Transverse colon (tissue), 4 donors: ENCODE measurements at places on chromosomes 5 and 9. TPM values are rescaled to one million over a fixed set of nuclear protein-coding genes. Genes with fewer than 3 reads are reported as not detected.
A peak's percentile ranks its signal among the peaks of the same experiment; 100 is the strongest.

DNA sequence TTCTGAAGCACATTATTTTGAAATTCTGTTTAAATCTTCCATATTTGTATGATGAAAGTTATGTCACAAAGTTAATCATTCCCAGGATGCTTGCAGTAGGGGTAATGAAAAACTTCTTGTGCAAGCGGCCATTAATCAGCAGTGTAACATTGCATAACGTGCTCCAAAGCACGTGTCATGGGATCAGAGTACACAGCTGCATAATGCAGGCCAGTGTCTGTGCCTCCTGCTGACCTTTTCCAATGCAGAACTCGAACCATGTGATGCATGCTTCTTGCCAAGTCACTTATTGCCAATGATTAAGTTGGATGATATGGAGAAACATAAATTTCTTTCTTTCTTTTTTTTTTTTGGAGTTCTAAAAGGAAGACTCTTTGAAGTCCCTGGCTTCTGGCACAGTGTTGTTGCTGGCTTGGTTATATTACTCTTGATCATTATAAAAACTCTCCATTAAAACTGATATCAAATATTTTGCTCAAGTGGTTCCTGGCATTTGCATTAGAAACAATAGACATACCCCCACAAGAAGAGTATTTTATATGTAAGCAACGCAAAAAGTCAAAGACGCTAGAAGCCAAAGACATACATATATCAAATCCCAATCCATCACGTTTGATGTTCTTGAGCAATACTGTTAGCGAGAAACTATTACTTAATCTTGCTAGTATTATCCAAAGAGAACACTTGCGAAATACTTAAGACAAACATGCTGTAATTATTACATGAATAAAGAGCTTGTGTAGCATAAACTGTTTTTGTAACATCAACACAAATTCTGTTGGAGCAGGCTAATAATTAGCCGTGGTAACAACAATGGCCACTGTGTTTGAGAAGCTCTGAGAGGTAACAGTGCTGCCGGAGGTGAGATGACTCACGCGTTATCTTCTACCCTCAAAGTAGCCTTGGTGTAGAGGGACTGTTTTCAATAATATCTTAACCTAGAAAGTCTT, 164.2 kb downstream of the AUH start:
- H3K36me3 ChIP-seq, result no peaks in the 10 kb centered on the region
- H3K27me3 ChIP-seq, result no peaks in the 10 kb centered on the region
- peak overlapping the region; percentile 97 for H3K27ac ChIP-seq
- H3K4me3 ChIP-seq, result no peak overlapping the region

- no peak overlapping the region for H3K4me3 ChIP-seq
- H3K36me3 ChIP-seq, result no peaks in the 10 kb centered on the region
- H3K27ac ChIP-seq, result no peak overlapping the region
- DNase-seq, result no peak
Observed at GRCh38 chr9:125984461-125984860, 237.3 kb downstream of the PBX3 start.

Gene ST8SIA4
- total RNA-seq, result 0.37 TPM

Gene AGXT2
- not detected for total RNA-seq

GRCh38 chr9:16715404-16715803, 155.1 kb downstream of the BNC2 start:
- no peak overlapping the region for H3K4me3 ChIP-seq
- H3K27me3 ChIP-seq, result no peaks in the 10 kb centered on the region
- H3K36me3 ChIP-seq, result no peaks in the 10 kb centered on the region

DNA sequence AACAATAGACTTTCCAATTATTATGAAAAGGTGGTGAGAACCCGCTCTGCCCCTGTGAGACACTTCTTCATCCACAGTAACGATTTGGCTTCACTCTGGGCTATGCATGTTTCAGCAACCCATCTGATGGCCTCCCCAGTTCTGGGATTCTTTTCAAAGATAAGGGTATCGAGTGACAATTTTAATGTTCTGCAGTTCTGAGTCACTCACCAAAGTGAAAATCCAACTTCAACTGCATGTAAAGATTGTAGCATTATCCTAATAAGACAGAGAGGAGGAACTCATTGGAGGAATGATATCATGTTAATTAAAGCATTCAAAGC, 1078.3 kb upstream of the SEMA6A start:
- H3K27me3 ChIP-seq, result no peaks in the 10 kb centered on the region
- no peaks in the 10 kb centered on the region for H3K4me1 ChIP-seq
- H3K27ac ChIP-seq, result no peak overlapping the region

DNA sequence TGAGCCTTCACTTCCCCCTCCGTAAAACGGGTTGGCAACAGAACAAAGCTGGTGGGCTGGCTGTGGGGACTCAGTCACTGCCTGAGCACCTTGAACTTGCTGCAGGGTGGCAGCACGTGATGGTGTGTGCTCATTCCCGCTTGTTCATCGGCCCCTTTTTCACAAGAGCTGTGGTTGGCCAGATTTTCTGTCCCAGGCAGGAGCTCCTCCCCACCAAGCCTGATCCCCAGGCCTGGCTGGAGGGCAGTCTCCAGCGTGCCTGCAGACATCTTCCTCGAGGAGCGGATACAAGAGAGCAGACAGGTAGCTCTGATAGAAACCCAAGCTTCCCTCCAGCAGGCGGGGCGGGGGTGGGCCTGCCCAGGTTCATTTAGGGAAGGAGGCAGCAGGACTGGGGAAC, 61.9 kb upstream of the ORM1 start:
- no peaks in the 10 kb centered on the region for H3K4me1 ChIP-seq
- no peak overlapping the region for H3K4me3 ChIP-seq
- DNase-seq, result no peak
- H3K27me3 ChIP-seq, result no peaks in the 10 kb centered on the region
- no peak overlapping the region for H3K27ac ChIP-seq
- no peaks in the 10 kb centered on the region for H3K36me3 ChIP-seq

DNA sequence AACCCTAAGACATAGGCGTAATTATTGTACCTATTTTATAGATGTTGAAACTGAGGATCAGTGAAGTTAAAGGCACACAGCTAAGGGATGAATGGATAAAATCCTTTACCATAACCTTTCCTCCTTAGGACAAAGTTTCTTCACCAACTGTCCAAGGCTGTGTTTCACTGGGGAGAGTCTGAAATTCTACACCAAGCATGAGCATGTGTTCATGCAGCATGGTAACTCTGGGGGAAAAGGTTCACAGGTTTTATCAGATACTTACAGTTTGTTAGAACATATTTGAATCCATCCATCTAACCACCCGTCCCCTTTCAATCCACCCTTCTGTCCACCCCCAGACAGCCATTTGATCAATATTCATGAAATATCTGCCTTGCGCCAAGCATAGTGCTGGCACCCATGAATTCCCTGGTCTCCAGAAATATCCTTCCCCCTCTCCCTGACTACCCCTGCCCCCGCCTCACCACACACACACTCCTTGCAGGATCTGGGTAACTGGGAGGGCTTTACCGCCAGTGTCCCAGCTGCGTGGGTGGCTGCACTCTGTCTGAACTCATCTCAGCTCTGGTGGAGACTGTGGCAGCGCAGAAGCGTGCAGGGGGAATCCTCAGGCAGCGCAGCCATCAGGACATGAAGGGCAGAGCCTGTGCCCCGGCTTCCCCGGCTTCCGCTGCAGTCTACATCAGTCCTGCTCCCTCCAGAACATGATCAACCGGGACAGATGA, 6.3 kb upstream of the KCNIP1 start:
- no peak overlapping the region for H3K4me3 ChIP-seq
- H3K36me3 ChIP-seq, result no peaks in the 10 kb centered on the region
- no peaks in the 10 kb centered on the region for H3K4me1 ChIP-seq
- DNase-seq, result no peak

DNA sequence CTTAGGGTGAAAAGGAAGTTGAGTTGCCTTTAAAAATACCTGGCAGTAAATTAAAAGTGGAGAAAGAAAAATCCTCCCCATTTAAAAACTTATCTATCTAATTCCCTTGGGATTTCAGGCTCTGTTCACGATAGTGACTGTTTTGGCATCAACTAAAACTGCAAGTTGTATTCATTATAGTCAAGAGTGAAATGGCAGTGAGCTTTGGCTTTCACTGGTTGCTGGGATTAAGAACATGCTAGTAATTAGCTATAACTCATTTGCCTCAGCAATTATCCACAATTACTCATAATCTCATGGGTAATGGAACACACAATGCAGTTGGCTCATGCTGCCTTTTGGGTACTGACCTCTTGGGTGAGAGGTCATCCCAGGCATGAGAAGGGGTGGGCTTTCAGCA, 250.1 kb downstream of the GAS1 start:
- H3K27ac ChIP-seq, result no peak overlapping the region
- no peak overlapping the region for H3K4me3 ChIP-seq
- no peaks in the 10 kb centered on the region for H3K36me3 ChIP-seq
- no peaks in the 10 kb centered on the region for H3K27me3 ChIP-seq
- no peaks in the 10 kb centered on the region for H3K4me1 ChIP-seq

- no peaks in the 10 kb centered on the region for H3K36me3 ChIP-seq
- H3K4me3 ChIP-seq, result no peak overlapping the region
- no peak overlapping the region for H3K27ac ChIP-seq
- H3K27me3 ChIP-seq, result no peaks in the 10 kb centered on the region
Observed at GRCh38 chr5:145787001-145787400, 48.1 kb downstream of the PRELID2 start.

GRCh38 chr5:130050585-130050984, 146.3 kb downstream of the CHSY3 start:
- H3K4me1 ChIP-seq, result no peaks in the 10 kb centered on the region
- H3K27ac ChIP-seq, result no peak overlapping the region
- no peak for DNase-seq
- no peaks in the 10 kb centered on the region for H3K27me3 ChIP-seq

Gene SARDH
- 0.95 TPM for total RNA-seq

DNA sequence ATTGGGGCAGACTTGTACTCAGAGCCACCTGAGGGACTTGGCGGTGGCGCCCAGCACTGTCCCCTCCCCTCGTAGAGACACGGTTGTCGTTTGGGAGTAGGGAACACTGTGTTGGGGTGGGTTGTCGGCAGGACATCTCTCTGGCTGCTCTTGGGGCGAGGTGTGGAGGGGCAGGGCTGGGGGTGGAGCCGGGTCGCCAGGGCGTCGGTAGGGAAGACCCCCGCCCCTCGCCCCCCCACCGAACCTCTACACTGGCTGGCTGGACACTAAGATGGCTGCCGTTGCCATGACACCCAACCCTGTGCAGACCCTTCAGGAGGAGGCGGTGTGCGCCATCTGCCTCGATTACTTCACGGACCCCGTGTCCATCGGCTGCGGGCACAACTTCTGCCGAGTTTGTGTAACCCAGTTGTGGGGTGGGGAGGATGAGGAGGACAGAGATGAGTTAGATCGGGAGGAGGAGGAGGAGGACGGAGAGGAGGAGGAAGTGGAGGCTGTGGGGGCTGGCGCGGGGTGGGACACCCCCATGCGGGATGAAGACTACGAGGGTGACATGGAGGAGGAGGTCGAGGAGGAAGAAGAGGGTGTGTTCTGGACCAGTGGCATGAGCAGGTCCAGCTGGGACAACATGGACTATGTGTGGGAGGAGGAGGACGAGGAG, 778 bp downstream of the TRIM41 start:
- no peak for DNase-seq
- H3K27ac ChIP-seq, result peak overlapping the region; percentile 97
- H3K27me3 ChIP-seq, result no peaks in the 10 kb centered on the region
- H3K36me3 ChIP-seq, result no peaks in the 10 kb centered on the region

DNA sequence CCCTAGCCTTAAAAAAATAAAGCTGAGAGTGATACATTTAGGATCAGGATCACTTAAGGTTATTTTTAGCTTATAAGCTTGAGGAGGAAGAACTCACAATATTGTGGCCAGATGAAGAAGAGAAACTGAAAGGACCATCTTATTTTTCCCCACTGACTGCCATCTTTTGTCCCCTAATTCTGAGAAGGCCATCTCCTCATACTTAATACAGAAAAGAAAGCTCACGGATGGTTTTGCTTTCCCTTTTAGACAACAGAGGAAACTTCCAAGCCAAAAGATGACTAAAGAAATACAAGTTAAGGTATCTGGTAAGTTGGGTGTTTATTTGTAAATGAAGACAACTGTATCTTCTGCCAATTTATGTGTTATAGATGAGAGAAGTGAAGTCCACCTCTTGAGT, 36.4 kb downstream of the ERAP1 start:
- no peaks in the 10 kb centered on the region for H3K27me3 ChIP-seq
- no peaks in the 10 kb centered on the region for H3K36me3 ChIP-seq

Gene SLC22A4
- total RNA-seq, result 48.3 TPM

Gene DNAH5
- 1.5 TPM for total RNA-seq

DNA sequence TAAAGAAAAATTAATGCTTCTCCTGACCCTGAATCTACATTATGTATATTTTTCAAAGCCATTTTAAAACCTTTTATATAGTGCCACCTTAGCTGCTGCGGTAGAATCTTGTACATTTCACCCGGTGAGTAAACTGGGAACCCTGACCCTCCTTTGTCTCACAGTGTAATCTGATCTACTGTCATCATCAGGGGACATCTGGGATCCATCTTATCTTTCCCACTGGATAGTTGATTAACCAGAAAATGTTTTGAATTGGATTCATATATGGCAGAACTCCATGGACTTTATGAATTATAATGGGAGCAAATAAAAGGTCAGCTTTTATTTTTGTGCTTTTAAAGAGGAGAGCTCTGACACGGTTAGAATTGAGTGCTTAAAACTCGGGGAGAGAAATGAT, 95.0 kb downstream of the ADAMTSL1 start:
- no peak overlapping the region for H3K4me3 ChIP-seq
- H3K4me1 ChIP-seq, result no peaks in the 10 kb centered on the region

DNA sequence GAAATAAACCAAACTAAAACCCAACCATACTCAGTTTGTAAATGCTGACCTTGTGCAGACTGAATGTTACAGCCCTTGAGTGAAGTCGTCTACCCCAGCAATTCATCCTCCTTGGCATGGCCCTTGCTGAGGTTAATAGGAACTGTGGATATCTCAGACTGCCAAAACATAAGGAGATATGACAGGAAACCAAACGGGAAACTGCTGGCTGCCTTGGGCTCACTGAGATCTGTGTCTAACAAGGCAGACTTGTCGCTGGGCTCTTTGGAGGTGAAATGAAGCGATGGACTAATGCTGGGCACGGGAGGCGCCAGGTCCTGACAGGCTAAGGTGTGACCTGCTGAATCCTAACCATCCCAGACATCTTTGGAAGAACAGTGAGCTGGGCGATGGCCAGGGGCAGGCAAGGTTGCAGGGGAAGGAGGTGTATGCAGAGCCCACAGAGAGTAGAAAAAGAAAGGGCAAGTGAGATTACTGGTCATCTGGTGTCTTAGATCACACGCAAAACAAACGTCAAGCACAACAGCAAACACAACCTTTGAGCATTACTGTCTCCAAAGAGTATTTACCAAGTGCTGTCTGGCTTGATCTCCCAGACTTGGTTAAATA, 44.6 kb upstream of the ALDH1A1 start:
- peak overlapping the region; percentile 17 for H3K27ac ChIP-seq
- H3K36me3 ChIP-seq, result no peaks in the 10 kb centered on the region
- no peaks in the 10 kb centered on the region for H3K27me3 ChIP-seq
- no peak for DNase-seq

DNA sequence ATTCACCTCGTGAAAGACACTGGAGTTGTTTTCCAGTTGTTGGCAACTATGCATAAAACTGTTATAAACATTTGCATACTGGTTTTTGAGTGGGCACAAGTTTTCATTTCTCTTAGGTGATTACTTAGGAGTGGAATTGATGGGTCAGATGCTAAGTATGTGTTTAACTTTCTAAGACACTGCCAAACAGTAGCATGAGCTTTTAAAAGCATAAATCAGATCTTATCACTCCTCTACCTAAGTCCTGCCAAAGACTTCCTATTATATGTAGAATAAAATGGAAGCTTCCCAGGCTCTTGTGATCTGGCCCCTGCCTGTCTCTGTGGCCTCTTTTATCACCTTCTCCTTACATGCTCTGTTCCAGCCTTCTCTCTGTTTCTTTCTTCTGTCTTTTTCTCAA, 72.6 kb downstream of the SH3RF2 start:
- H3K27me3 ChIP-seq, result no peaks in the 10 kb centered on the region
- H3K4me3 ChIP-seq, result no peak overlapping the region
- no peak overlapping the region for H3K27ac ChIP-seq
- H3K36me3 ChIP-seq, result no peaks in the 10 kb centered on the region
- peaks cover 15% of the 10 kb centered on the region for H3K4me1 ChIP-seq
